ENCODE measurements at places on chromosomes 1 and 21.

- no peak for DNase-seq
Measured at GRCh38 chr1:215704089-215704860, 137.2 kb downstream of the KCTD3 start.

- no peak for DNase-seq
Measured at GRCh38 chr1:227905573-227906487, 41.9 kb downstream of the WNT9A start.

DNA sequence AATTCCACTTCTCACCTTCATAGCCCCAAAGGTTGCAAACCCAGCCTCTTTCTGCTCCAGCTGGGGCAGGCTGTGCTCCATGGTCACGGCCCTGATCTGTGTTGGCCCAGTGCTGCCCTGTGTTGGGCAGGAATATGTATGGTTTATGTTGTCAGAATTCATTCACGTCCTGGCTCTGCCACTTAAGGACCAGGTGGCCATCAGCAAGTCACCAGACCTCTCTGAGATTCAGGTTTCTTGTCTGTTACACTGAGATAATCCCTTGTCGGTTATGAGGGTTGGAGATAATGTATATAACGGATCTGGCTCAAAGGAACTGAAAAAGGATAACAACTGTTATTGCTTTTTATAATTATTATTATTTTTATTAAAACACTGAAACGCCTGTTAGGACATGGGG is 39.1 kb upstream of the SELENON start:
- no peak for DNase-seq

GRCh38 chr1:59290193-59290949 is 6.5 kb upstream of the FGGY start:
- no peak for DNase-seq

DNA sequence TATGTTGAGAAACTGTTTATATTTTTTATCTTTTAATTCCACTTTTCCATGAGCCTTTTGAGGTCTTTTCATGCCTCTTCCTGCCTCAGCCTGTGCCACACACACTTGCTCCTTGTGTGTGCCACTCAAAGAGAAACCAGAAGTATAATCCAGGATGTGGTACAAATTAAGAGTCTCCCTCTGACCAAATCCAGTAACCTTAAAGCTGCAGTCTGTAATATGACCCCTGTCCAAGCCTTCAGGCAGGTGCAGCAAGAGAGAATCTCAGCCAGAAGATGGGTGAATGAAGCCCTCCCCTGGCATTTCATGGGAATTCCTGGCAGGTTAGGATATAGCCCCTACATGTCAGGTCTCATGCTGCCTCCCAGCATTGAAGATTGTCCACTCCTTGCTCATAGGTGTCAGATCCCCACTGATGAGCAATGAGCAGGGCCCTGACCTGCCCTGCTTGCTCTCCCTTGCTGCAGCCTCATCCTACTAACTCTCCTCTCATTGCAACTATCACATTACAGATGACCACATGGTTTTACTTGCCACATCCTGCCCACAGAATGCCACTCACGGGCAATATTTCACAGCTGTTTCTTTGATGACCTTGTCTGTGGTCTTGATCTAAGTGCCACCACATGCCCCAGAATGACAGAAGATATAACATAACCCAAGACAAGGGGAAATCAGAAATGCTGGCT is 169.3 kb downstream of the SEC16B start:
- no peak for DNase-seq

- DNase-seq, result peak; percentile 91
Measured at GRCh38 chr1:181142096-181142958, 53.8 kb downstream of the IER5 start.

- DNase-seq, result no peak
Measured at GRCh38 chr21:29349702-29350101, 51.0 kb downstream of the BACH1 start.

DNA sequence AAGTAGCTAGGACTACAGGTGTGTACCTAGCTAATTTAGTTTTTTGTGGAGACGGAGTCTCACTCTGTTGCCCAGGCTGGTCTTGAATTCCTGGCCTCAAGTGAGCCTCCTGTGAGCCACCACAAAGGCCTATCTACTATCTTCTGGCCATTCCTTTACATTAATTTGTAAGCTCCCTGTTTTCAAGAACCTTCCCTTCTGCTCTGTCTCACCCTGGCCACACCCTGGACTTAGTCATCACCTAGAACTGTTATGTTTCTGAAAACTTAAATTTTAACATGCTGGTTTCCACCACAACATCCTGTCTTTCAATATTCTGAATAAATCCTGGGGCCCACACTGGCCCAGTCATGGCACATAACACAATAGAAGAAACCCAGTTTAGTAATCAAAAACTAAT is 4.9 kb upstream of the B4GALT3 start:
- DNase-seq, result no peak

GRCh38 chr1:205301205-205301821 is 20.2 kb downstream of the NUAK2 start:
- DNase-seq, result no peak

DNA sequence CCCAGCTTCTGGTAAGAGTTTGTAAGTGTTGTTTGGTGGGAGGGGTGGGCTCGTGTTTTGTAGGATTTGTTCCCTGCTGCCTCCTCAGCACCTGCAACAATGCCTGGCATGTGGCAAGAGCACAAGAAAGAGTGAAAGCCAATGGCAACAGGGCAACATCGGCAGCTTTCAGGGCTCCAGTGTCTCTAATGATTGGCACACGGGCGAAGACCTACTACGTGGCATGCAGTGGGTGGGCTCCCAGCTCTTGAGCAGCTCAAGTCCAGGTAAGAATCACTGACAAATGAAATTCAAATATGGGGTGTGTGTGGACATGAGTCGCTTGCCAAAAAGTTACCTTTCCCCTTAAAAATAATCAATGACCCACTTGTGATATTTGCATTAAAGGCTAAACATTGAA is 23.9 kb upstream of the SLC1A7 start:
- no peak for DNase-seq

DNA sequence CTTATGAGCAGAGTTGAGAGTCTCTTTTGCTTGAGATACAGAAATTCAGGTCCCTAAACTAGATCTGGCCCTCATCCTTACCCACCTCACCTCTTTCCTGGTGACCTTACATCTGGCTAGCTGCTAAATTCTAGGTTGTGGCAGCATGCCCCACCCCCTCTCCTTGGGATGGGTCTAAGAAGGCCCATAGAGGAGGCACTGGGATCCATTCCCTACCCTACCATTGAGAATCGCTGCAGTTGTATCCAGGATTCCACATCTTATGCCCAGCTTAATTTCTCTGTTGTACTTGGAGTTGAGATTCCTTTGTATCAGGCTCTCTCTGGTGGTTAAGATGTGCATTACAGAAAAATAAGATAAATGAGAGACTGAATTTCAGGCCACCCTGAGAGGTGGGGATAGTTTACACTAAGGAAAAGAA is 9.5 kb upstream of the TMEM39B start:
- peak; percentile 78 for DNase-seq

GRCh38 chr21:16418226-16418625 is 688.4 kb downstream of the USP25 start:
- DNase-seq, result no peak

DNA sequence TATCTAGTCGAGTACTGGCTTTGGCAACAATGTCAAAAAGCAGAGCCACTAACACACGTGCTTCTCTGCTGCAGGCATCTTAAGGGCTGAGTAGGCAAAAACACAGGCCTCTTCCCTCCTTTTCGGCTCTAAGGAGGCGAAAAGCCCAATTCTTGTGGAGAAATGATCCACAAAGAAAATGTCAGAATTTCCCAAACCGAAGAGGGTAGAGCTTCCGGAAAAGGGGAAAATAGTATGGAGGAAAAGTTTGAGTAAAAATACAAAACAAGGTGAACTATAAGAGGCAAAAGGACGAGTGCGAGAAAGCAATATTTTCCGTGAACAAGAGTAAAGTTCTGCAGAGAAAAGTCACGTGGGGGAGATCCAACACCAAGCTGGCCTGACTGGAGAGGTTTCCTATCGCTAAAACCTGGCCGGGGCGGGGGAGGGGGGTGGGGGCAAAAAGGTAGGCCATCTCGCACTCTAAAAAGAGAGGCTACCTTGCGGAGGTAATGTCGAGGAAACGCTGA is 551 bp downstream of the ZRANB2 start:
- peak; percentile 10 for DNase-seq

- DNase-seq, result no peak
Measured at GRCh38 chr1:15627343-15627988, 10.2 kb downstream of the DDI2 start.

- no peak for DNase-seq
Measured at GRCh38 chr1:234581063-234581714, 28.8 kb downstream of the IRF2BP2 start.

DNA sequence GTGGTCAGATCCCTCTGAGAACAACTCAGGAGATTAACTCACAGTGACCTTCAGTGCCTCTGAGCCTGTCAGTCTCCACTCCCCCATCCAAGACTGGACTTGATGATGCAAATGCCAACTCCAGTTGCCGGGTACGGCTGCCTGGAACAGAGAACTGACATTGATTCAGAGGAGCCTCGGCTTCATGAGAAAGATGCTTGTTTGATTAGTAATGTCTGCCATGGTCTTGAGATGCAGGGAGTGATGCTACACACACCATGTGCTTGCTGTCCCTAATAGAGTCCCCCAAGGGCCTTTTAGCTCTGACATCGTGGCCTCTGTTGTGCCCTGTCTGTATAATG is 51.8 kb upstream of the LRP8 start:
- DNase-seq, result no peak

DNA sequence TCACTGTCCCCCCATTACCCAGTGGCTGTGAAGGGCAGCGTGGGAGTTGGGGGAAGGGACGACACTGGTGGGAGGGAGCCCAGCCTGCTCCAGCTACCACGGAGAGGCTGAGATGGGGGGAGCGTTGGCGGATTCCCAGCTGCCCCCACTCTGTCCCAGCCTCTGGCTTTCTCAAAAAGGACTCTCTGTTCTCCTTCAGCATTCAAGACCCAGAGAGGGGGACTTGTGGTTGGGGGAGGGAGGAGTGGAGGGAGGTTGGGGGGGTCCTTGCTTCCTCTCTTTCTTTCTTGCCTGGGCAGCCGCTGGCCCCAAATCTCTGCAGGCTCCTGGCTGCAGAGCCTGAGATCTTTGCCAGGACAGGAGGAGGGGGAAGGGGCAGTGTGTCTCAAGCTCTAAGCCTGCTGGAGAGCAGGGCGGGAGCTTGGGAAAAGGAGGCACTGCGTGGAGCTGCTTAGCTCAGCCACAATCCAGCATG is 2.2 kb downstream of the ATP1A2 start:
- peak; percentile 86 for DNase-seq

- DNase-seq, result no peak
Measured at GRCh38 chr1:233598891-233599541, 14.9 kb upstream of the KCNK1 start.

DNA sequence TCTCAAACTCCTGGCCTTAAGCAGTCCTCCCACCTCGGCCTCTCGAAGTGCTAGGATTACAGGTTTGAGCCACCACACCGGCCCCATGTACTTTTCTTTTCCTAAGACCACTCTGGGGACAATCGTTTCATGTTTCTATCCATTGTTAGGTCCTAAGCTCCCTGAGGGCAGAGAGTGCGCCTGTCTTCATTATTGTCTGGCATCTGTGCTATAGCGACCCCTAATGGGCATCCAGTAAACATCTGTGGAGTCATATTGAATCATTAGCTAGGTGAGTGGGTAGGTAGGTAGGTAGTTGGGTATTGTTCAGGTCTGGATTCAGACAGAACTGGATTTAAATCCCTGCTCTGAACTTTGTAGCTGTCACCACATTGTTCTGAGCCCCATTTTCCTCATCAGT is 66.1 kb downstream of the TMEM53 start:
- no peak for DNase-seq

- DNase-seq, result no peak
Measured at GRCh38 chr1:228277491-228278431, 69.9 kb downstream of the OBSCN start.

DNA sequence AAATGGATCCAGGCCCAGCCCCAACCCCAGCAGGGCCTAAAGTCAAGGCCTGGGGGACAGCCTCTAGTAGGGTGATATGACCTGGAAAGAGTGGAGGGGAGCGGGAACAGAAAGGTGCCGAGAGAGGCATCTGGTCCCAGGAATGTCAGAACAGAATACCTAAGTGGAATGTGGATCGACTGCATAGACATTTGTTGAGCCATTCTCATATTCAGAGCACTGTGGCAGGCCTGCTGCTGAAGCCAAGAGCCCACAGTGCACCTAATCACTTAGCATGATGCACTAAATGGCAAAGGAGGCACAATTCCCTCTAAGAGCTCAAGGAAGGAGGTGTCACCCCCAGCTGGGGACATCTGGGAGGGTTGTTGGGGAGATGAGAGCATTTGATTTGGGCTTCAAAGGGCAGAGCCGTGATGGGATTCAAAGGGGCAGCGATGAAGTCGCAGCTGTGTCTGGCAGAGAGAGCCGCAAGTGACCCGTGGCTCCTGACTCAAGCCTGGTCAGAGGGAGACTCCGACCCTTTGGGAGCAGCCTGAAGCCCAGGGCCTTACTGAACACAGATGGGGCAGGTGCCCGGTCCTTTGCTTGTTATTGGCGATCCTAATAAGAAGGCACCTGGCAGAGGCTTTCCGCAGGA is 8.6 kb upstream of the PKP1 start:
- no peak for DNase-seq

DNA sequence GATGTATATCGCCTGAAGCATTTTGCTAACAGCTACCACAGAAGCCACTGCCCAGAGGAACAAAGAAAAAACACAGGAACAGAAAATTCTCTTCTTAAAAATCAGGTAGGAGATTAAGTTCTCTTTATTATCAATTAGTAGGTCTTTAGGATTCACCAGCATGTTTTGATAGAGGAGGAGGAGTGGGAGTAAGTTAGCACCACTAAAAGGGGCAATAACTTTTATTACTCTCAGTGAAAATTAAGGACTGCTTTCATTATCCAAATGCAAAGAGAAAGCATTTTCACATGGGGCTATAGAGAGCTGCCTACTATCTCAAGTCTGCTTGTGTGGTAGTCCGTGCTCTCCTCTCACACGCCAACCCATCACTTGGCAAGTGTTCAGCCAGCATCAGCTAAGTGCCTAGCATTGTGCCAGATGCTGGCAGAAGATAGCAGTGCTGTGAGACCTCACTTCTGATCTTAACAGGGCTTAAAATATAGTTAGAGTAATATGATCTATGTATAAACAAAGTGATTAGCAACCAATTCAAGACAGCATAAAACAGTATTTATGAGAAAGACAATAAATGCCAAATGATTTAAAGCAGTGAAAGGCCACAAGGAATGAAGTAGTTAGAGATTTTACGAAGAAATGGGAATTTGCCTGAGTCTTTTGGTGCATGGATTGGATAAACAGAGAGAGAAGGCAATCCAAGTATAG is 39.8 kb downstream of the ASTN1 start:
- DNase-seq, result no peak

GRCh38 chr21:17466166-17466565 is 46.7 kb upstream of the CXADR start:
- no peak for DNase-seq

DNA sequence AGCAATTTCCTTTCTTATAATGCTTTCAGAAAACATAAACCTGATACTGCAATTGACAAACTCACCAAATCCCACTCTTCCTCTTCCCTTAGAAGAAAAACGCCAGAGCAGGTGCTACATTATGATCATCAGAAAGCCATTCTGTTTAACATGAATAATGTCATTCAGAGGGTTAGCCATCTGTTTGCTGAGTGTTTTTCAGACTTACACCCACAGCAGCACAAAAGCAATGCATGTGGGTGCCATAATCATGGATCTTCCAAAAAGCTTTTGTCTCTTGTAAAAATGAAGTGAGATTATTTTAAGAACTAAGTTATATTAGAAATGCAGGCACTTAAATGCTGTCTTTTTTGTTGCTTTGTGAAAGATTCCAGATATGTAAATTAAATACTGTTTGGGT is 204.6 kb upstream of the TMPRSS15 start:
- DNase-seq, result no peak

GRCh38 chr21:38181096-38181495 is 75.7 kb upstream of the KCNJ15 start:
- DNase-seq, result no peak

- DNase-seq, result peak; percentile 47
Measured at GRCh38 chr1:43414634-43415223, 25.0 kb downstream of the SZT2 start.
